ENCODE measurements at places on chromosomes 5 and 9.

- no peak for DNase-seq
Observed at GRCh38 chr5:77396017-77396416, 96.1 kb downstream of the WDR41 start.

- no peak for DNase-seq
Observed at GRCh38 chr5:1098986-1099597, 12.8 kb downstream of the SLC12A7 start.

- no peak for DNase-seq
Observed at GRCh38 chr5:144774197-144774596, 603.5 kb downstream of the KCTD16 start.

DNA sequence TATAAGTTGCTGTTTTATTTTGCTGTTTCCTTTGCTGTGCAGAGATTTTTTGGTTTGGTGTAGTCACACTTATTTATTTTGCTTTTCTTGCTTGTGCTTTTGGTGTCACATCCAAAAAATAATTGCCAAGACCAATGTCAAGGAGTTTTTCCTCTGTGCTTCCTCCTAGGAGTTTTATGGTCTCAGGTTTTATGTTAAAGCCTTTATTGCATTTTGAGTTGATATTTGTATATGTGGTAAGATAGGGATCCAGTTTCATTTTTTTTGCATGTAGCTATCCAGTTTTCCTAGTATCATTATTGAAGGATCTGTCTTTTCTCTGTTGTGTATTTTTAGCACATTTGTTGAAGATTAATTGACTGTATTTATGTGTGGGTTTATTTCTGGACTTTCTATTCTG is 210.6 kb downstream of the ARHGEF28 start:
- no peak for DNase-seq

GRCh38 chr9:2418619-2419018 is 203.0 kb upstream of the VLDLR start:
- no peak for DNase-seq

DNA sequence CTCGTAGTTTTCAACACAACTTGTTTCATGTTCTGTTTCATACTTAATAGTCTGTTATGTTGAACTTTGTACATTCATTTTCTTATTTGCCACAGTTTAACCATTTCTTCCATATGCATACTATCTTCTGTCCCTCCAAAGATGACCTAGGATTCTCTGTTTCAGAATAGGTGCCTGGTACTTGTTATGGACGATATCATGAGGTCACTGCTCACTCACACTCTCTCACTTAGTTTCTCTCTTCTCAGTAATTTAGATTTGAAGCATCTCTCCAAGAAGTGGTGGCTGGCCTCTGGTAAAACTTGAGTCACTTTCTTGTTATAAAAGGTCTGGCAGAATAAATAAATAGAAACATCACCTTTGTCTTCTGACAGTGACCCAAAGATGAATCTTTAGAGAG is 28.4 kb downstream of the FBXO38 start:
- DNase-seq, result no peak

DNA sequence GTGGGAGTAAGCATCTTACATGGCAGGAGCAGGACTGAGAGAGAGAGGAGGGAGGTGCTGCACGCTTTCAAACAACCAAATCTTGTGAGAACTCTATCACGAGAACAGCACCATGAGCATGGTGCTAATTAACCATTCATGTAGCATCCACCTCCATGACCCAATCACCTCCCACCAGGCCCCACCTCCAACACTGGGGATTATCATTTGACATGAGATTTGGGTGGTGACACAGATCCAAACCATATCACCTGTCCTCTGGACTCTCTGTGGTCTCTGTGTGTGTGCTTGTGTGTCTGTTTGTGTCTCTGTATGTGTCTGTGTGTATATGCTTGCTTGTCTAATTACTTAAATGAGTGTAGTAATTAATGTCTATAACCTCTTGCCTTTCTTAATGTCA is 31.1 kb downstream of the SEC61B start:
- no peak for DNase-seq

GRCh38 chr9:14418941-14419937 is 105.3 kb upstream of the NFIB start:
- no peak for DNase-seq

DNA sequence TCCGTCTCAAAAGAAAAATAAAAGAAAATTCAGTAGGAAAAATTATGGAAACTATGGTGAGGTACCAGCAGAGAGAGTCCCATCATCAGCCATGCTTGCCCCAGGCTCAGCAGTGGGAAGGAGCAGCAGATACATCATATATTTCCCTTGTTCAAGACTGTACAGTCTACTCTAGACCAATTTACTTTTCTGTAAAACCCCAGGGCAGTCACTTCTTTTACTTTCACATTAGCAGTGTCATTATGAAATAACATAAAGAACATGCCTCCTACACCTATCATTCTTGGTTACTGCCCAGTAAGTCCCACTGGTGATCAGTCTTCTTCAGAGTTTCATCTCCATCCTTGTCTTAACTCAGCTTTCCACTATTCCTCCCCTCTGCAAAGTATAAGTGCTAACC is 1145.0 kb downstream of the MAT2B start:
- DNase-seq, result no peak

- DNase-seq, result no peak
Observed at GRCh38 chr5:180898621-180899246, at the start of gene BTNL8. Gene BTNL8 (plus strand): TSS chr5:180899159. CDS start chr5:180899311, 152 bp downstream.

GRCh38 chr9:109109967-109110328 is 9.8 kb downstream of the TMEM245 start:
- DNase-seq, result no peak

DNA sequence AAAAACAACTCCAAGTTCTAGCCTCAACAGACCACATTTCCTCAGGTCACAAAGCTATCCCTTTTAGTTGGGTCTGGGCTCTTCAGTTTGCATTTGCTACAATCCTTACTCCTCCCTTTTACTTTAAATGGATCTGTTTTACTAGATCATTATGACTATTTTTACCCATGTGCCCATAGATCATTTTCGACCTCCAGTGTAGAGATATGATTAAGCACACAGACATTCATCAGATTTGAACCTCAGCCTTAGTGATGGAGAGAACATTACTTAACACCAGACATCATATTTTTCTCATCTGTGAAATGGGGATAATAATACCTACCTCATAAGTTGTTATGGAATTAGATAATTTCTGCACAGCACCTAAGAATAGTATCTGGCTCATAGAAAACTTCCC is 141.9 kb downstream of the NPR3 start:
- no peak for DNase-seq

- no peak for DNase-seq
Observed at GRCh38 chr9:132090771-132091170, 11.1 kb upstream of the MED27 start.

GRCh38 chr9:77512876-77513275 is 135.2 kb downstream of the GNA14 start:
- DNase-seq, result no peak

DNA sequence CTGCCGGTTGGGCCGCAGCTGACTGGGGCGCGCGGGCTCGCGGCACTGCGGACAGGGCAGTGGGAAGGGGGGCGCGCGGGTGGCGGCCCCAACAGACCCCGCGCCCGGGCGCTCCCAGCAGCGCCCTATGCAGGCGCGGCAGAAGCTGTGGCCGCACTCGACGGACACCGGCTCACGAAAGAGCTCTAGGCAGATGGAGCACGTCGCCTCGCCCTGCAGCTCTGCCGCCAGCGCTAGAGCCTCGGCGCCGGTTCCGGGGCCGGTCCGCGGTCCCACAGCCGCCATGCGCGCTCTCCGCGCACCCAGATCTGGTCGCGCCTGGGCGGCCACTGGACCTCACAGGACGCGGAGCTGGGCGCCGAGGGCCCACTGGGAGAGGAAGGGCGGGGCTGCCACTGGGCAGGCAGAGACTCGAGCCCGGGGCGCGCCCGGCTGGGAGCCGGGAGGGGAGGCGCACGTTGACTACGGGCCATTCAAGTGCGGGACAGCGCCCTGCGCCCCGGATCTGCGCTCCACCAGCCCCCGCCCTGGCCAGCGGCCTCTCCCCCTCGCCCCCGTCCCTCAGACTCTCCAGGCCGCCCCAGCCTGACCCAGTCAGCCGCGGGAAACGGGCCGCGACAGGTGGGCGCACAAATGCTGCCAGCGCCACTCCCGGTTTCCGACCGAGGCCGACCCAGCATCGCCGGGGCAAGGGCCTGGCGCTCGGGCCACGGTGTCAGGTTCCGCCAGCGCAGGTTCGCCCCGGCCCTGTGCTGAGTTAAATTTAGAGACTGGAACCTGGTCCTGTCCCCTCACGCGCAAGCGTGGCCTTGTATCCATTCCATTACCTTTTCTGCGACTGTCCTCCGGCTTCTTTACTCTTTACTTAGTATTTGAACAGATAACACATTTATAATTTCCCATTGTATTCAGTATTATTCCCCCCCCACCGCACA is at the start of gene TRIM7:
TRIM7 (minus strand) TSS at position 371 of the 935 bp plus-strand sequence; CDS start at position 285, 86 bp downstream.
- DNase-seq, result no peak

DNA sequence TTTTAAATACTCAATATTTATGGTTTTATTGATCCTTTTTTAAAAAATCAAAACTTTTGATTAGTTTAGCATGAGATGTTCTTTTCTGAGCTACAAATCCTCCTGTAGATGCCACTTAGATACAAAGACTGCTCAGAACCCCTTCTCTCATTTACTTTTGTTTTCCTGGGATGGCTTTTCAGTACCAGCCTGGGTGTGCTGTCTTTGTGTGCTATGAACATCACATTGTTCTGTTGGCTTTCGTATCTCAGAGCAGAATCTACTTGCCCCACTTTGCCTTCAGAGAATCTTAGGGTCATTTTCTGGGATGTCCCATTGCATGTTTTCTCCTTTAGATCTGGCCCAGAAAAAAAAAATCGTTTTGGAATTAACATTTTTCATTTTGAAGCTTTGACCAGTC is 85.9 kb downstream of the RASGRF2 start:
- DNase-seq, result no peak

DNA sequence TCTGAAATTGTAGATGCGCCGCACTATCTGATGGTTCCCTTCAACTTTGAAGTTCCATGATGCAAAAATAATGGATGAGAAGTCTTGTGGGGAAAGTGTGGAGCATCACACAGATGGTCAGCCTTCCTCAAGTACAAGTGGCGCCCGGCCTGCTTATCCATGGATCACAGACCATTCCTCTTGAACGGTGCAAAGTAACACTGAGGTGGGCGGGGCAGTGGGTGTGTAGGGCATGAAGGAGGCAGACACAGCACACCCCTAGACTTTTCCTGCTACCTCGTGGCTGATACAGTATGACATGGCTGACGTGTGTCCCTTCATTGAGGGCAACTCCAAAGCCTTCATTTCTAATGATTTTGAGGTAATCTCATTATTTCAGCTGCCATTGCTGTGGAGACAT is 2.5 kb upstream of the GNG10 start:
- no peak for DNase-seq

- no peak for DNase-seq
Observed at GRCh38 chr5:76081811-76082771, 1.1 kb upstream of the SV2C start.

GRCh38 chr5:158958021-158958994 is 141.4 kb downstream of the EBF1 start:
- DNase-seq, result no peak

DNA sequence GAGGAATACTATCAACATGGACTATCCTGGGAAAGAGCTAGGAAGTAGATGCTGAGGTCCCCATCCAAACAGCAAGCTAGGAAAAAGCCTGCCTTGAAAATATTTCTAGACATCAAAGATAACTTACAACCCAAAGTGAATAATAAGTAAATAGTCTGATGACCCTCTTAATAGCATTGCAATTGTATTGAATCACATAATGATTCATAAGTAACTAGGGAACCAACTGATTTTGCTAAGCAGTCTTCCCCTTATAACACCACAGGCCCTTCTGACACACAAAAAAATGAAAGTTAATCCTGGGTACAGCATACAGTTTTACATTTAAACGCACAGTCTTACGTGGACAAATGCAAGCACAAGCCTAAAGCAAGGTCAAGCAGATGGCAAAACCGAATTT is 199.3 kb downstream of the RFK start:
- DNase-seq, result no peak

DNA sequence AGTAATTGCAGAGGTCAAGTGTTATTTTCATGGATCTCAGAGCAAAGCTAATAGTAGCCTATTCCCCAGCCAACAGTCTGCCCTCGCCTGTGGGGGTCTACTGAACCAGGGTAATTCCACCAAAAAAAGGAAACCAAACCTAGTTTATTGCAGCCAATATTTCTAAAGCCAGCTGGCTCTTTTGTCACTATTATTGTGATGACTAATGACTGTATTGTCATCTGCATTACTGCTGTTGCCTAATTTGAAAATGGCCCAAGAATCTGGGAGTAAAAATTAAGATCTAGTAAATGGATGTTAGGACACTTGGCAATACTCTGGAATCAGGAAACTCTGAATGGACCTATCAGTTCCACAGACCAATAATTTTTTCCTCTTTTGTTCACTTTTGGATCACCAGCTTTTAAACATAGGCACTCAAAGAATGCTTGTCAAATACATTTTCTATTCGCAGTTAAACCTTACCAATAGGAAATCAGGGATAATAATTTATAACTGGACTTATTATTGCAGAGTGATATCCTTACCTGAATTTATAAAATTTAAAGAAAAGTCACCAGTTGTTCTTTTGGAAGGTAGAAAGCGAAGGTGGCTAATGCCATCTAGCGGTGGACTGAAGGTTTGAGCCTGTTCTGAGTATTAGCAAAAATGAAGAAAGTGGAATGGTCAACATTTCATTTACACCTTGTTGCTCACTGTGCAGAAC is 69.2 kb downstream of the SYK start:
- DNase-seq, result peak; percentile 31

DNA sequence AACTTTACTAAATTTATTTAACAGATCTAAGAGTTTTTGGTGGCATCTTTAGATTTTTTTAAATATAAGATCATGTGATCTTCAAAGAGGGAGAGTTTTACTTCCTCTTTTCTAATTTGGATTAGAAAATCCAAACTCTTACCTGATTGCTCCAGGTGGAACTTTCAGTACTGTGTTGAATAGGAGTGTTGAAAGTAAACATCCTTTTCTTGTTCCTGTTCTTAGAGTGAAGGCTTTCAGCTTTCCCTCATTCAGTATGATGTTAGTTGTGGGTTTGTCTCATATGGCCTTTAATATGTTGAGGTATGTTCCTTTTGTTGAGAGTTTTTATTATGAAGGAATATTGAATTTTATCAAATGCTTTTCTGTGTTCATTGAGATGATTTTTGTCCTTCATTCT is 650.0 kb upstream of the SGCD start:
- DNase-seq, result no peak

- DNase-seq, result peak; percentile 33
Observed at GRCh38 chr5:98768160-98768959, 5.1 kb upstream of the RGMB start.

GRCh38 chr5:44536650-44537260 is 147.5 kb upstream of the FGF10 start:
- DNase-seq, result no peak

DNA sequence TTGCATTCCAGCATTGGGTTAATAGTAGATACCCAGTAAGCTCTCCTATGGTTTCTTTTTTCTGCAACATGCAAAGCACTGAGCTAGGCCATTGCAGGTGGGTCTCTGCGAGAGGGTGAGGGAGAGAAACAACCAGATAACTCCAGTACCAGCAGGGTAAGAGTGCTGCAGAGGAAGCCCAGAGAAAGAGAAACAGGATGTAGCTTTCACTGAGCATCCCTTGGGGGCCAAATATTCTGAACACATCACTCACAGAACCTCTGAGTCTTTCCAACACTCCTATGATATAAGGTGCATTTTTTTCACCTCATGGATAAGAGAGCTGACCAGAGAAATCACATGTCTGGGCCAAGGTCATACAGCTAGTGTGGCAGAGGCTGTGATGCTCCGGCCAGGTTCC is 76.7 kb downstream of the TRIM32 start:
- no peak for DNase-seq
